ENCODE measurements at places on chromosomes 16 and 17. TPM values are rescaled to one million over a fixed set of nuclear protein-coding genes. Genes with fewer than 3 reads are reported as not detected.

- no peak overlapping the region for H3K27ac ChIP-seq
- no peak overlapping the region for H3K4me3 ChIP-seq
- no peaks in the 10 kb centered on the region for H3K36me3 ChIP-seq
- H3K27me3 ChIP-seq, result no peaks in the 10 kb centered on the region
Measured at GRCh38 chr16:81029930-81030604, 5.6 kb upstream of the ATMIN start.

The CDRT15L2 gene
- not detected for polyA plus RNA-seq

The KRTAP4-6 gene
- not detected for polyA plus RNA-seq

GRCh38 chr16:68328860-68329390 is 18.1 kb downstream of the PRMT7 start:
- no peak for DNase-seq
- H3K27me3 ChIP-seq, result no peaks in the 10 kb centered on the region
- peaks cover 16% of the 10 kb centered on the region for H3K36me3 ChIP-seq

DNA sequence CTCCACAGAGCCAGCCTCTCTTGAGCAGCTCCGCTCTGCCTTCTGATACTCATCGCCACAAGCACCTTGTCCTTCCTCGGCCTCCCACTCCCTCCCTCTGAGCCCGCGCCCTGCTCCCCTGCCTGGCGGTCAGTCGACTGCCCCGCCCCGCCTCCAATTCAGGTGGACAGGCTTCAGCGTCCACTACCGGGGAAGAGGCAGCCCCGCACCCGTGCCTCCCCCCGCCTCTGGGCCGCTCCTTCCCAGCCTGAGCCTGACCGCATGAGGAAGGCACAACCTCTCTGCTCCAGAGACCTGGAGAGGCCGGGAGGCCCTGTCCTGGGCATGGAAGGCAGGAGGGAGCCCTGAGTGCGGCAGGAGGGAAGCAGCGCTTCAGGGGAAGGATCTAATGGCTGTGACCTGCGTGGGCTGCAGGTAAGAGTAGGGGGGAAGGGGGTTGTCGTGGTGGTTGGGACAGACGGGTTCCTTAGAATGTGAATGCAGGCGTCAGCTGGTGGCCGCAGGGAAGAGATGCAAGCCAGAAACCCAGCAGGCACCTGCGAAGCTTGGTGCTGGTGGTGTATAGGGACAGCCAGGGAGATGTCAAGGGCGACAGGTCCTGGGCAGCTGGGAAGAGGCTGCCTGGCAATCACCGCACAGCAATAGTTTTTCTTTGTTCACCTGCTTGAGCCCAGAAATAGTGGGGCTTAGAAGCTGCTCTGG is 3.0 kb upstream of the SLC6A4 start:
- H3K27ac ChIP-seq, result peak overlapping the region; percentile 15
- peaks cover 6% of the 10 kb centered on the region for H3K4me1 ChIP-seq
- H3K36me3 ChIP-seq, result no peaks in the 10 kb centered on the region
- DNase-seq, result peak; percentile 35
- H3K4me3 ChIP-seq, result peak overlapping the region; percentile 33

- H3K4me3 ChIP-seq, result no peak overlapping the region
- no peak for DNase-seq
- H3K27ac ChIP-seq, result no peak overlapping the region
- peaks cover 2% of the 10 kb centered on the region for H3K36me3 ChIP-seq
- no peaks in the 10 kb centered on the region for H3K4me1 ChIP-seq
Measured at GRCh38 chr17:40839194-40839593, 16.8 kb upstream of the KRT10 start.

DNA sequence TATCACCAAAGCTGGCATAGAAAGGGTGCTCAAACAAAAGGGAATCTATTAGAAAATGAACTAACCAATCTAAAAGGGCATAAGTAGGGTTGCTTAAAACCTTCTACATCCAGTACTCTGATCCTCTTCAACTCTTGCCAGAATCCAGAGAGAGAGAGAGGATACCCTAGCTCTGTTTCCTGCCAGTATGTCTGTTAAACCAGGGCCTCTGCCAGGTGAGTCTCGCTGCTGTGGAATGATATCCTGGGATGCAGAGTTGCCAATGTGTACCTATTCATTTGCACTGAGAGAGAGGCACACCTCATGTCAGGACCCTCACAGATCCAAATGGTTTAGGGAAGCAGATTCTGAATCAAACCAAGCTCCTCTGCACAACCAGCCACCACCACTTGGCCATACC is 79.8 kb upstream of the DYNLRB2 start:
- H3K36me3 ChIP-seq, result no peaks in the 10 kb centered on the region
- H3K27ac ChIP-seq, result no peak overlapping the region
- no peaks in the 10 kb centered on the region for H3K27me3 ChIP-seq
- no peak overlapping the region for H3K4me3 ChIP-seq
- H3K4me1 ChIP-seq, result no peaks in the 10 kb centered on the region
- DNase-seq, result no peak

- H3K4me1 ChIP-seq, result no peaks in the 10 kb centered on the region
- peak; percentile 50 for DNase-seq
- H3K36me3 ChIP-seq, result no peaks in the 10 kb centered on the region
Measured at GRCh38 chr16:49510654-49511305, 137.2 kb downstream of the C16orf78 start.

- DNase-seq, result no peak
- H3K27ac ChIP-seq, result no peak overlapping the region
- H3K4me1 ChIP-seq, result no peaks in the 10 kb centered on the region
- H3K36me3 ChIP-seq, result no peaks in the 10 kb centered on the region
Measured at GRCh38 chr17:72598695-72599094, 477.9 kb downstream of the SOX9 start.

GRCh38 chr16:70745536-70746025 is 55.4 kb downstream of the VAC14 start:
- H3K27me3 ChIP-seq, result no peaks in the 10 kb centered on the region
- no peak overlapping the region for H3K27ac ChIP-seq
- H3K4me1 ChIP-seq, result peaks cover 2% of the 10 kb centered on the region
- no peak for DNase-seq

DNA sequence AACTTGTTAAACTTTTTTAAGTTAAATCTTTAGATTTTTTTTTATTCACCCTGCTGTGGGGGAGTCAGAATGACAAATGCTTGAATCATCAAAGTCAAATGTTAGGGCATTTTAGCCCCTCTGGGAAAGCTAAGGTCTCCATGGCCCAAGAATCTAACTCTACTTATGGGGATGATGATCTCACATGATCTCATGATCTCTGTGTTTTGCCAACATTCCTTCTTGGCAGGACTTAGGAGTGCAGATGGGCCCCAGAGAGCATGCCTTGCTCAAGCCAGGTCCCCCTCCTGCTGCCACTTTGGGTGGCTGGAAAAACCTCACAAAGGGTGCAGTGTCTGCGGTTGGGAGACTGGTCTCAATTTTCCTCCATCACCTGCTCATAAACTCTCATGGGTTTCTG is 108.6 kb downstream of the PRKCB start:
- H3K4me1 ChIP-seq, result no peaks in the 10 kb centered on the region
- no peak overlapping the region for H3K27ac ChIP-seq
- no peaks in the 10 kb centered on the region for H3K27me3 ChIP-seq
- H3K36me3 ChIP-seq, result no peaks in the 10 kb centered on the region
- no peak overlapping the region for H3K4me3 ChIP-seq

- no peaks in the 10 kb centered on the region for H3K4me1 ChIP-seq
- H3K27me3 ChIP-seq, result no peaks in the 10 kb centered on the region
- no peak overlapping the region for H3K27ac ChIP-seq
- no peak overlapping the region for H3K4me3 ChIP-seq
Measured at GRCh38 chr16:86534779-86535615, 20.0 kb downstream of the MTHFSD start.

GRCh38 chr17:11786711-11787438 is 188.6 kb downstream of the DNAH9 start:
- H3K4me1 ChIP-seq, result no peaks in the 10 kb centered on the region
- H3K36me3 ChIP-seq, result no peaks in the 10 kb centered on the region
- H3K27me3 ChIP-seq, result no peaks in the 10 kb centered on the region
- DNase-seq, result no peak
- no peak overlapping the region for H3K27ac ChIP-seq

- no peaks in the 10 kb centered on the region for H3K27me3 ChIP-seq
- no peaks in the 10 kb centered on the region for H3K4me1 ChIP-seq
- peak; percentile 40 for DNase-seq
Measured at GRCh38 chr17:1160591-1161390, 19.0 kb downstream of the ABR start.

DNA sequence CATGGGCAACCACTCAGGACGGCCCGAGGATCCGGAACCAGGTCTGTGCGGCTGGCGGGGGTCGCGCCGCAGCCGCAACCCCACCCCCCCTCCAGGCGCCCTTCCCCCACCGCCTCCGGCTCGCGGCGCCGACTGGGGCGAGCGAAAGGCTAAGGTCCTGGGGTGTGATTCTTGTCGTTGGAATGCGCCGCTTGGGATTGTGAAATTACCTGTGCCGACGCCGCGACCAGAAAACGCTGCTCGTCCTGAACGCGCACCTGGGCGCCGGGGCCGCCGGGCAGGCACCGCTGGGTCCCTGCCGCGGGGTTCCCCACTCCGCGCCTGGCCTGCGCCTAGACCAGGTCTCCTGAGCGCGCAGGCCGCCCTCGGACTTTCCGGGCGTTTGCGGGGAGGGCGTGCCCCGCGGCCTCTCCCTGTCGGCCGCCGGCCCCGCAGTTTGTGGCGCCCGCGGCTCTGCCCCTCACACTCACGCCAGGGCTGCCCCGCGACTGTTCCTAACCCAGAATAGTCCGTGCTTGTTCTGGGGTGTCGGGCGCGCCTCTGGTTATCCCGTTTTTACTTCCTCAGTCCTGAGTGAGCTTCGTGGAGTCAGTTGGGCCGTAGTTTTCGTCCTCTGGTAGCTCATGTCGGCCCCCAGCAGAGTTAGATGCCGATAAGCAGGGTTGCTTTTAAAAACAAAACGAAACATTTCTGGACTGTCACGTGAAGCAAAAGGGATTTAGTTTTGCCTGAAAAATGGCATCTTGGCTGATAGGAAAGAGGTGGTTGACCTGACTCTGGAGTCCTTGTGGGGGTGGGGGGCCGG is 147.2 kb downstream of the SPECC1 start:
- H3K27me3 ChIP-seq, result no peaks in the 10 kb centered on the region
- no peaks in the 10 kb centered on the region for H3K36me3 ChIP-seq
- peak overlapping the region; percentile 39 for H3K4me3 ChIP-seq
- H3K4me1 ChIP-seq, result no peaks in the 10 kb centered on the region
- H3K27ac ChIP-seq, result peak overlapping the region; percentile 76

GRCh38 chr16:82700541-82701235 is 73.9 kb downstream of the CDH13 start:
- H3K27me3 ChIP-seq, result no peaks in the 10 kb centered on the region
- no peaks in the 10 kb centered on the region for H3K4me1 ChIP-seq
- no peak overlapping the region for H3K4me3 ChIP-seq
- DNase-seq, result no peak

- no peak overlapping the region for H3K4me3 ChIP-seq
- no peak overlapping the region for H3K27ac ChIP-seq
- H3K27me3 ChIP-seq, result no peaks in the 10 kb centered on the region
- H3K36me3 ChIP-seq, result no peaks in the 10 kb centered on the region
- H3K4me1 ChIP-seq, result no peaks in the 10 kb centered on the region
Measured at GRCh38 chr17:65078441-65079160, 22.1 kb upstream of the GNA13 start.

The ZNF778 gene
- polyA plus RNA-seq, result 2.2 TPM

DNA sequence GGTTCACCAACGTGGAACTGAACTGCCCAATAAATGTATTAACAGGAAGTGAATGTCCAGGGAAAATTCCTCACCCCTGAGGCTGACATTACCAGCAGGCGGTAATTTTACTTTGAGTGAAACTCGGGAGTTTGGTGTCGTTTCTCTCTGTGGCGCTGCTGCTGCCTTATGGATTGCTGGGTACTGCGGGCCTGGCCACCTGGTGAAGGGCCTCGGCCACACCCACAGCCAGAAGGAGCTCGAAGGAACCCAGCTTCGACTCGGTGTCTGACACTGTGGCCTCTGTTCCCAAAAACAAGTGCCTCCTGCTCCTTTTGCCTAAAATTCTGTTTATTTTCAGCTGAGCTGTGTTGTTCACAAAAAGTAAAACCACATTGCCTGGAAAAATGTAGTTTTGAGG is 115.0 kb downstream of the BANP start:
- DNase-seq, result no peak
- H3K4me1 ChIP-seq, result no peaks in the 10 kb centered on the region
- H3K36me3 ChIP-seq, result no peaks in the 10 kb centered on the region
- no peaks in the 10 kb centered on the region for H3K27me3 ChIP-seq
- no peak overlapping the region for H3K27ac ChIP-seq
- no peak overlapping the region for H3K4me3 ChIP-seq

The NPIPB13 gene
- 1.2 TPM for polyA plus RNA-seq

The UNC13D gene
- 3.8 TPM for polyA plus RNA-seq

All from kidney (tissue), 22 donors.